ENCODE measurements at places on chromosomes 12 and 14. TPM values are rescaled to one million over a fixed set of nuclear protein-coding genes. Genes with fewer than 3 reads are reported as not detected.

BBS10 gene
- 22.6 TPM for total RNA-seq

RNU6-7 gene
- not detected for total RNA-seq

SCN8A gene
- 3.5 TPM for total RNA-seq

RILPL1 gene
- 7.9 TPM for total RNA-seq

LRP1-AS gene
- total RNA-seq: not detected

GSC gene
- total RNA-seq: 0.85 TPM

SIX6 gene
- total RNA-seq: not detected

STON2 gene
- 0.85 TPM for total RNA-seq

BAZ1A gene
- total RNA-seq: 23.7 TPM

ANKRD33 gene
- total RNA-seq: under 0.01 TPM

AKAP6 gene
- 4.0 TPM for total RNA-seq

KRT8 gene
- total RNA-seq: 18.6 TPM

PZP gene
- total RNA-seq: not detected

FAIM2 gene
- 1.7 TPM for total RNA-seq

SLC41A2 gene
- total RNA-seq: 41.2 TPM

MGP gene
- total RNA-seq: 47.7 TPM

GALNT9 gene
- total RNA-seq: 0.19 TPM

MMP19 gene
- total RNA-seq: 2.5 TPM

OR6C2 gene
- not detected for total RNA-seq

CLEC1B gene
- total RNA-seq: not detected

REC8 gene
- total RNA-seq: 0.77 TPM

TSPAN9 gene
- 38.3 TPM for total RNA-seq

DDN gene
- total RNA-seq: 0.38 TPM

RNU4-1 gene
- total RNA-seq: under 0.01 TPM

TMEM179 gene
- total RNA-seq: 0.28 TPM

DPPA3 gene
- total RNA-seq: not detected

MIP gene
- total RNA-seq: 0.19 TPM

GLS2 gene
- total RNA-seq: under 0.01 TPM

Measured in regular cardiac myocyte (primary cell).